ENCODE measurements at places on chromosomes 6 and 20.

GRCh38 chr6:133243723-133244305 is 2.7 kb downstream of the EYA4 start:
- no peak for DNase-seq

GRCh38 chr6:155968921-155969320 is 513.3 kb upstream of the NOX3 start:
- DNase-seq, result no peak

DNA sequence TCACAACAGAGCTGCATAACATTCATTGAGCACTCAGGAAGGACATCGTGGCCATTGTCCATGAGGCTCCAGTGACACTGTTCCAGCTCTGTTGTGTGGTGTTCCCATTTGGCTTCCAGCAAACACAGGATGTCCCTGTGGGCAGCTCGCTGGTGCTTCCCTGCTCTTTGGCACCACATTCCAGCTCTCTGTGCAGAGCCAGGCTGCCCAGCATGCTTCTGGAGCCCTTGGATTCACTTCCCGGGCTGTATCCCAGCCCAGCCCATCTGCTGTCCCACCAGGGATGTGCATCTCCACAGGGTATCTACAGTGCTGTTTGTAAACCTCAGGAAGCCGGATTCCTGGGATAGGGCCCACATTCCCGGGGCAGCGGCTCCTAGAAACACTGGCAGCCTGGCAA is 57.2 kb downstream of the CTCFL start:
- DNase-seq, result no peak

GRCh38 chr20:17616480-17617211 is 46.8 kb downstream of the DSTN start:
- DNase-seq, result no peak

- no peak for DNase-seq
These were observed 202.3 kb downstream of the GMDS start for GRCh38 chr6:2042956-2043648.

- no peak for DNase-seq
These were observed 23.2 kb downstream of the SUN5 start for GRCh38 chr20:32980990-32981389.

DNA sequence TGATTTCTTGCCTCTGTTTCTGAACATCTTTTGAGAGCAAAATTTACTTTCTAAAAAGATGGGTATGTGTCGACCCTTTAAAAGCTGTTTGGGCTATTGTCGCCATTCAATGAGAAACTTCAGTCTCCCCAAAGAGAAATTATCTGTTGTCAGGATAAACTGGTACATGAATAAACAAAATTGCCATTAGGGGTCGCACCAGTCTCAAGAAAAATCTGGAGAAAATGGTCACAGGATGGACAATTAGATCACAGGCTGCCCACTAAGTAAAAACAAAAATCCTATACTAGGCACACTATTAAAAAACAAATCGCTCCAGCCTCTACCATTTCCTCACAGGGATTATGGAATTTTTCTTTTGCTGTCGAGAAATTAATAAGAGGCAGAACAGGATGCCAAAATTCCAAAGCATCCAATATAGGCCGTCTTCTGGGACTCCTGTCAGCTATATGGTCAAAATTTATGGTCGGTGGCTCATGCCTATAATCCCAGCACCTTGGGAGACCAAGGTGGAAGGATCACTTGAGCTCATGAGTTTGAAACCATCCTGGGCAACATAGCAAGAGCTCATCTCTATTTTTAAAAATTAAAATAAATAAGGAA is 5.5 kb upstream of the HLA-E start:
- peak; percentile 56 for DNase-seq

GRCh38 chr6:160167604-160168399 is 46.2 kb downstream of the SLC22A1 start:
- DNase-seq, result no peak

GRCh38 chr6:164469276-164469949 is 840.0 kb downstream of the C6orf118 start:
- DNase-seq, result no peak
